ENCODE measurements at places on chromosomes 7 and 10. TPM values are rescaled to one million over a fixed set of nuclear protein-coding genes. Genes with fewer than 3 reads are reported as not detected.

Gene FEZF1
- polyA plus RNA-seq = not detected

Gene AKR1B15
- not detected for polyA plus RNA-seq

Gene PON3
- 9.3 TPM for polyA plus RNA-seq

Gene STAG3
- 0.99 TPM for polyA plus RNA-seq

Gene POLL
- polyA plus RNA-seq = 81.1 TPM

Gene ANXA7
- 58.5 TPM for polyA plus RNA-seq

Gene CDNF
- polyA plus RNA-seq = 4.2 TPM

Gene OGDHL
- polyA plus RNA-seq = 25.9 TPM

Gene MAT1A
- polyA plus RNA-seq = 8.2 TPM

Gene SPAG6
- 0.53 TPM for polyA plus RNA-seq

Gene NUTM2E
- 0.40 TPM for polyA plus RNA-seq

Gene OR6V1
- polyA plus RNA-seq = not detected

Gene C1GALT1
- polyA plus RNA-seq = 3.2 TPM

Measured in pancreas (tissue), 10 donors.